T-cell (primary cell): ENCODE measurements at places on chromosomes 3 and 15.
A peak's percentile ranks its signal among the peaks of the same experiment; 100 is the strongest.

GRCh38 chr3:169041677-169042171, 621.8 kb downstream of the MECOM start:
- H3K36me3 ChIP-seq = no peaks in the 10 kb centered on the region
- no peak overlapping the region for H3K27ac ChIP-seq
- no peaks in the 10 kb centered on the region for H3K4me1 ChIP-seq
- no peak for DNase-seq

- no peaks in the 10 kb centered on the region for H3K4me1 ChIP-seq
- DNase-seq = no peak
- no peaks in the 10 kb centered on the region for H3K36me3 ChIP-seq
- no peak overlapping the region for H3K27ac ChIP-seq
These were observed 9.9 kb downstream of the C3orf22 start for GRCh38 chr3:126548556-126549466.

DNA sequence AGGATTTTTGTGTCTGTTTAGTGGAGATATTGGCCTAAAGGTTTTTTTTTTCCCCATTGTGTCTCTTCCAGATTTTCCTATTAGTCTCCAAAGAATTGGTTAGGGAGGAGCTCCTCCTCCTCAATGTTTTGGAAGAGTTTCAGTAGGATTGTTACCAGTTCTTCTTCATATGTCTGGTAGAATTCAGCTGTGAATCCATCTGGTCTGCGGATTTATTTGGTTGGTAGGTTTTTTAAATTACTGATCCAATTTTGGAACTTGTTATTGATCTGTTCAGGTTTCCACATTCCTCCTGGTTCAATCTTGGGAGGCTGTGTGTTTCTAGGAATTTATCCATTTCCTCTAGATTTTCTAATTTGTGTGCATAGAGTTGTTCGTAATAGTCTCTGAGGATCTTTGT, 222.2 kb downstream of the CLSTN2 start:
- H3K4me3 ChIP-seq = no peak overlapping the region
- DNase-seq = no peak

- H3K4me3 ChIP-seq = no peak overlapping the region
- no peak for DNase-seq
- no peaks in the 10 kb centered on the region for H3K4me1 ChIP-seq
- H3K36me3 ChIP-seq = no peaks in the 10 kb centered on the region
- no peak overlapping the region for H3K27ac ChIP-seq
- peaks cover 14% of the 10 kb centered on the region for H3K27me3 ChIP-seq
These were observed 19.8 kb downstream of the CYP19A1 start for GRCh38 chr15:51318382-51319150.

GRCh38 chr3:25046911-25047771, 380.9 kb upstream of the RARB start:
- no peak overlapping the region for H3K4me3 ChIP-seq
- no peaks in the 10 kb centered on the region for H3K36me3 ChIP-seq
- no peaks in the 10 kb centered on the region for H3K4me1 ChIP-seq

DNA sequence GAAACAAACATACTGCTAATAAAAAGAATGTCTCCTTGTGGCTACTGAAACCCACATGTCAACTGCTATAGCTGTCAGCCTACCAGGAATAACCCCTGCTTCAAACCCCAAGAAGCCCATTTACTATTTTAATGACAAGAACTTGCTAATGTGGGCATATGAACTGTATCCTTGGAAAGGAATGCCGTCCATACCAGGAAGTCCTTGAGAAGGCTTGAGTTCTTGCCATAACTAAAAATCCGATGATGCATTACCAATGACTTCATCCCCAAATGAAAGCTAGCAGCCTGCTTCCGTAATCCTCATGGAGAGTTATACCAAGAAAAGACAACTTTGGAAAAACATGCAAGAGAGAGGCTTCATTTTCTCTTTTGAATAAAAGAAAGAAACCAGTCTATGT, 34.8 kb downstream of the MINDY4B start:
- DNase-seq = no peak
- no peak overlapping the region for H3K27ac ChIP-seq
- no peaks in the 10 kb centered on the region for H3K27me3 ChIP-seq
- no peaks in the 10 kb centered on the region for H3K36me3 ChIP-seq

- no peak overlapping the region for H3K27ac ChIP-seq
- no peak overlapping the region for H3K4me3 ChIP-seq
- H3K4me1 ChIP-seq = no peaks in the 10 kb centered on the region
- H3K36me3 ChIP-seq = no peaks in the 10 kb centered on the region
These were observed 444.9 kb upstream of the THBS1 start for GRCh38 chr15:39135989-39136388.

GRCh38 chr3:49026536-49026935, 2.7 kb downstream of the IMPDH2 start:
- peaks cover 7% of the 10 kb centered on the region for H3K36me3 ChIP-seq
- no peak overlapping the region for H3K4me3 ChIP-seq
- no peak for DNase-seq
- H3K27ac ChIP-seq = no peak overlapping the region

- no peak overlapping the region for H3K27ac ChIP-seq
- no peaks in the 10 kb centered on the region for H3K4me1 ChIP-seq
- H3K36me3 ChIP-seq = no peaks in the 10 kb centered on the region
- H3K27me3 ChIP-seq = no peaks in the 10 kb centered on the region
- DNase-seq = no peak
These were observed 59.8 kb downstream of the AGTR1 start for GRCh38 chr3:148757238-148758215.

- H3K27me3 ChIP-seq = no peaks in the 10 kb centered on the region
- H3K27ac ChIP-seq = no peak overlapping the region
- H3K4me3 ChIP-seq = no peak overlapping the region
- no peaks in the 10 kb centered on the region for H3K4me1 ChIP-seq
- no peak for DNase-seq
- no peaks in the 10 kb centered on the region for H3K36me3 ChIP-seq
These were observed 34.7 kb upstream of the SACM1L start for GRCh38 chr3:45654397-45654944.

- H3K27ac ChIP-seq = no peak overlapping the region
- no peaks in the 10 kb centered on the region for H3K36me3 ChIP-seq
- no peak overlapping the region for H3K4me3 ChIP-seq
- no peaks in the 10 kb centered on the region for H3K4me1 ChIP-seq
These were observed 38.2 kb downstream of the FEZF2 start for GRCh38 chr3:62335196-62335595.

GRCh38 chr3:172227340-172228035, 188.1 kb downstream of the FNDC3B start:
- no peak for DNase-seq
- no peaks in the 10 kb centered on the region for H3K27me3 ChIP-seq
- no peak overlapping the region for H3K4me3 ChIP-seq
- H3K27ac ChIP-seq = no peak overlapping the region
- no peaks in the 10 kb centered on the region for H3K36me3 ChIP-seq

GRCh38 chr3:169602482-169602881, 61.0 kb downstream of the MECOM start:
- no peak overlapping the region for H3K27ac ChIP-seq
- no peaks in the 10 kb centered on the region for H3K36me3 ChIP-seq
- no peaks in the 10 kb centered on the region for H3K27me3 ChIP-seq

DNA sequence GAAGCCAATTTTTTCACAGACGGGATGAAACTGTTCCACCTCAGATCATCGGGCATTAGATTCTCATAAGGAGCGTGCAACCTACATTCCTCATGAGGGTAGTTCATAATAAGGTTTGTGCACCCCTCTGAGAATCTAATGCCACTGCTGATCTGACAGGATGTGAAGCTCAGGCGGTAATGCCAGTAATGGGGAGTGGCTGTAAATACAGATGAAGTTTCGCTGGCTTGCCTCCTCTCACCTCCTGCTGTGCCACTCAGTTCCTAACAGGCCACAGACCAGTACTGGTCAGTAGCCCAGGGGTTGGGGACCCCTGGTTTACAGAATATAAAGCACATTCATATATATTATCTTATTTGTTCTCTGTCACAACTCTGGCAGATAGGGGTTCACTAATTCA, 2.1 kb upstream of the LIMD1 start:
- DNase-seq = no peak
- peak overlapping the region; percentile 8 for H3K27ac ChIP-seq
- no peak overlapping the region for H3K4me3 ChIP-seq
- H3K27me3 ChIP-seq = peaks cover 1% of the 10 kb centered on the region
- H3K4me1 ChIP-seq = peaks cover 26% of the 10 kb centered on the region

DNA sequence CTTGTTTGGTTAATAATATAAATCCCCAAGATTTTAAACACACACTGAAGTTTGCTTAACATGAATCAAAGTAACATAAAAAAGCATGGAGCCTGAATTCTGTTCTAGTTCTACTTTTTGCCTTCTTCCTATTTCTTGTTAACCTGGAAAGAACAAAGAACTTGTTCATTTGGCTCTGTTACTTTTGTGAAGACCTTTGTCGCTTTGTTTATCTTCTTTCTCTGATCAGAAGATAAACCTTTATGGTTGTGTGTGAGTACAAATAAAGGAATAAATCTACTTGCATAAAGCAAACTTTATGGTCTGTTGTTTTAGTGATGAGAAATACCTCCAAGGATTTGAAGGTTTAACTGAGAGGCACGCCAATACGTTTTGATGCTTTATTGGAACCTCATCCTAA, 210.1 kb upstream of the SATB1 start:
- no peak overlapping the region for H3K4me3 ChIP-seq
- no peak overlapping the region for H3K27ac ChIP-seq
- no peaks in the 10 kb centered on the region for H3K27me3 ChIP-seq
- H3K36me3 ChIP-seq = no peaks in the 10 kb centered on the region
- DNase-seq = no peak
- no peaks in the 10 kb centered on the region for H3K4me1 ChIP-seq

DNA sequence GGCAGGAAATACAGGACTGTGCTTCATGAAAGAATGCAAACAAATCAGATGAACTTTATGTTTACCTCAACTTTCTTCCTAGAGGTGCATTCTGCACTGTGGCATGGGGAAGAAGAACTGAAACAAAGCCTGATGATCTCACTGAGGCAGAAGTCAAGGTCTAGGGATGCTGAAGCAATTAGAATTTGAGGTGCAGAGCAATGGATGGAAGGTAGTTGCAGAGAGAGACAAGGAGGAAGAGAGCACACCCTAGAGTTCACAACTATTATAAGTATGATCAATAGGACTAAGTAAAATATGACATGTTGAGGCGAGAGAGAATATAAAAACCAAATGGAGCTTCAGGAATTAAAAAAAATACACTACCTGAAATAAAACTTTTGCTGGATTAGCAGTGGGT, 420.1 kb downstream of the EDEM1 start:
- H3K36me3 ChIP-seq = no peaks in the 10 kb centered on the region
- no peaks in the 10 kb centered on the region for H3K4me1 ChIP-seq
- no peak for DNase-seq
- H3K27me3 ChIP-seq = no peaks in the 10 kb centered on the region
- H3K4me3 ChIP-seq = no peak overlapping the region
- no peak overlapping the region for H3K27ac ChIP-seq

- H3K4me3 ChIP-seq = no peak overlapping the region
- no peak overlapping the region for H3K27ac ChIP-seq
- H3K27me3 ChIP-seq = no peaks in the 10 kb centered on the region
- H3K36me3 ChIP-seq = no peaks in the 10 kb centered on the region
- no peak for DNase-seq
These were observed 58.8 kb downstream of the TUBGCP4 start for GRCh38 chr15:43429687-43430086.

GRCh38 chr3:106403371-106404145, 534.7 kb upstream of the CBLB start:
- no peak overlapping the region for H3K4me3 ChIP-seq
- H3K36me3 ChIP-seq = no peaks in the 10 kb centered on the region
- H3K27ac ChIP-seq = no peak overlapping the region
- DNase-seq = no peak
- no peaks in the 10 kb centered on the region for H3K27me3 ChIP-seq

GRCh38 chr3:188834349-188834748, 337.4 kb upstream of the TPRG1 start:
- no peaks in the 10 kb centered on the region for H3K27me3 ChIP-seq
- no peaks in the 10 kb centered on the region for H3K36me3 ChIP-seq
- DNase-seq = no peak
- no peak overlapping the region for H3K4me3 ChIP-seq
- H3K4me1 ChIP-seq = peaks cover 6% of the 10 kb centered on the region

DNA sequence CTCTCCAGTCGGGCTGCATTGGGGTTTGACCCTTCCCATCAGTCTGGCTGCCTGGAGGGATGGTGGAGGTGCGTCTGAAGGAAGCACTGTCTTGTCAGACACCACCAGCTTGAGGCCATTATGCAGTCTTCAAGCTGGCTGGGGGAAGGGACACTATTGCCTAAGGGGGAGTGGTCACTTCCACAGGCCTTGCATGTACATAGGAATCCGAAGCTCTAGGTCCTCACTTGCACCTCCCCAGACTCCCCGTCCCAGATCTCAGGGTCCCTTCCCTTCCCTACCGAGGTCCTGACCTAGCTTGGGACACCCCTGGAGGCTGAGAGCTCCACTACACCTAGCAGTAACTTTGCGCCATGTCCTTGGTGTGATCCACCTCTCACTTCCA, 48.6 kb upstream of the KLF13 start:
- DNase-seq = no peak
- no peak overlapping the region for H3K27ac ChIP-seq
- H3K36me3 ChIP-seq = no peaks in the 10 kb centered on the region
- H3K4me1 ChIP-seq = peaks cover 11% of the 10 kb centered on the region
- no peak overlapping the region for H3K4me3 ChIP-seq

- DNase-seq = no peak
- no peak overlapping the region for H3K27ac ChIP-seq
- H3K27me3 ChIP-seq = no peaks in the 10 kb centered on the region
- no peaks in the 10 kb centered on the region for H3K36me3 ChIP-seq
- H3K4me1 ChIP-seq = no peaks in the 10 kb centered on the region
These were observed 51.9 kb downstream of the EPHB1 start for GRCh38 chr3:134846911-134847317.

DNA sequence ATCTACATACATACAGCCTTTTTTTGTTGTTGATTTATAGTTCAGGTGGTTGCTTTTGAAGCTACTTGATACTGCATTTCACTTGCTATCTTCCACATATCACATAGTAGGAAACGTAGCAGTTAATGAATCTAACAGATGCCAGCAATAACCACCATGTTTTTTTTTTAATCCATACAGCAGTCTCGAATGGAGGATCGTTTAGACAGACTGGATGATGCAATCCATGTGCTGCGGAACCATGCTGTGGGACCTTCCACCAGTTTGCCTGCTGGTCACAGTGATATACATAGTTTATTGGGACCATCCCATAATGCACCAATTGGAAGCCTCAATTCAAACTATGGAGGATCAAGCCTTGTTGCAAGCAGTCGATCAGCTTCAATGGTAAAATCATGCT, 123.2 kb upstream of the CGNL1 start:
- no peak for DNase-seq
- H3K27ac ChIP-seq = no peak overlapping the region
- H3K27me3 ChIP-seq = no peaks in the 10 kb centered on the region
- H3K36me3 ChIP-seq = no peaks in the 10 kb centered on the region
- no peaks in the 10 kb centered on the region for H3K4me1 ChIP-seq
- H3K4me3 ChIP-seq = no peak overlapping the region

- H3K27ac ChIP-seq = peak overlapping the region; percentile 92
- peaks cover 8% of the 10 kb centered on the region for H3K4me1 ChIP-seq
- H3K36me3 ChIP-seq = no peaks in the 10 kb centered on the region
These were observed 325 bp downstream of the ALCAM start for GRCh38 chr3:105367063-105367405.

GRCh38 chr15:99169769-99170311, 65.0 kb downstream of the SYNM start:
- no peaks in the 10 kb centered on the region for H3K27me3 ChIP-seq
- no peaks in the 10 kb centered on the region for H3K36me3 ChIP-seq
- no peak overlapping the region for H3K27ac ChIP-seq
- no peak for DNase-seq
- no peak overlapping the region for H3K4me3 ChIP-seq

GRCh38 chr3:76586471-76586870, 453.4 kb upstream of the ROBO2 start:
- no peak overlapping the region for H3K4me3 ChIP-seq
- no peaks in the 10 kb centered on the region for H3K4me1 ChIP-seq

- no peak overlapping the region for H3K27ac ChIP-seq
- no peaks in the 10 kb centered on the region for H3K36me3 ChIP-seq
- no peak for DNase-seq
These were observed 316.8 kb upstream of the CTDSPL start for GRCh38 chr3:37544869-37545352.
